ENCODE measurements at places on chromosomes 2 and 18.

DNA sequence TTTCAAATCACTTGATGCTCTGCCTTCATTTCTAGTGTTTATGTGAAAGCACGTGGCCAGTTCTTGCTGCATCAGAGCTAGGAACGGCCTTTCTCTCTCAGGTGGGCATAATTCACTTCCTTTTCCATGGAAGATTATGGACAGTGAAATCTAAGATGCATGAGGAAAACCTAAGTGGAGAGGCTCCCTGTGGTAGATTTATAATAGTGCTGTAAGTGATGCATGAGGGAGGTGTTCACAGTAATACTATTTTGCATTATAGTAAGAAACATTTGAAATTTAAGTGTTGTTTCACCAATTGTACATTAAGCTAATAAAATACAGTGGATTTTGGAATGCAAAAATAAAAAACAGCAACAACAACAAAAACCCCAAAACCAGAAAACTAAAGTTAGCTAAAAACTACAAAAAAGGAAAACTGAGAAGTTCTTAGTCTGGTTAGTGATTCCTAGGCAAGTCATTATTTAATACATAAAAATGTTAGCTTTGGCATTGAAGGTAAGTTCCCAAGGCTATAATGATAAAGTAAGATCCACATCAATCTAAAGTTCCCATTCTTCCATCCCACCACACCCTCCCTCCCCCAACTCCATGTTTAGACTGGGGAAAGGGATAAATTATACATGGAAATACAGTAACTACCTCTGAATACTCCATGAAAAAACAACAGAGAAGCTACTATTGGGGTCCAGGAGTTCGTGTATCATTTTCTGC, 153.9 kb downstream of the NAPG start:
- no peak for DNase-seq

- no peak for DNase-seq
Measured at GRCh38 chr2:31956312-31956711, 54.5 kb downstream of the MEMO1 start.

GRCh38 chr2:26570083-26570430, 71.1 kb downstream of the CIB4 start:
- no peak for DNase-seq

DNA sequence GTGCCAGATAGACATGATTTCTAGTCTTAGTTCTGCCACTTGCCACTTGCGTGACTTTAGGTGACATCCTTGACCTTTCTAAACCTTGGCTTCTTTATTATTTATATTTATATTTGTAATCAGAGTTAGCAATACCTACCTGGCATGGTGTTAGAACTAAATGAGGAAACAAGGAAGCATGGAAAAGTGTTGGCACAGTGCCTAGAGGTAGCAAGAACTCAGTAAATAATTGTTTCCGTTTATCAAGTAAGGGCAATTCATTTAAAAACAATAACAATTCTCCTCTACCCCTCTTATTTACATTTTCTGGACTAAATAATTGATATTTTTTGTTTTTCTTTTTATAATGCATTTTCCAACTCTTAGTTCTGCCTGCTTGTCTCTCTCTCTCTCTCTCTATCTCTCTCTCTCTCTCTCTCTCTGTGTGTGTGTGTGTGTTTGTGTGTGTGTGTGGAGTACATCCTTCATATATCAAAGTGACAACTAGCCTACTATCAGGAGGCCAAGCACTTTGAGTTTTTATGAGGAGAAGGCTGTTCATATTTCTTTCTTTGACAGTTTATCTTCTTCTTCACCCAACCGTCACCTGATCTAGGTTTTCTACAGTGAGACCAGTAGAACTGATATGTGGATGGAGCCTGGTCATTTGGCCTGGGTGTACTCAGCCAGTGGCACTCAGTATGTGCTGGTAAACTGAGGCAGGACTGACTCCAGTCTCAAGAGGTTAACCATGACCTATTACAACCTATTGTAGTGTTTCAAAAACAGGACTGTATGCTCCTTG, 134.5 kb downstream of the LRRTM1 start:
- DNase-seq: no peak

DNA sequence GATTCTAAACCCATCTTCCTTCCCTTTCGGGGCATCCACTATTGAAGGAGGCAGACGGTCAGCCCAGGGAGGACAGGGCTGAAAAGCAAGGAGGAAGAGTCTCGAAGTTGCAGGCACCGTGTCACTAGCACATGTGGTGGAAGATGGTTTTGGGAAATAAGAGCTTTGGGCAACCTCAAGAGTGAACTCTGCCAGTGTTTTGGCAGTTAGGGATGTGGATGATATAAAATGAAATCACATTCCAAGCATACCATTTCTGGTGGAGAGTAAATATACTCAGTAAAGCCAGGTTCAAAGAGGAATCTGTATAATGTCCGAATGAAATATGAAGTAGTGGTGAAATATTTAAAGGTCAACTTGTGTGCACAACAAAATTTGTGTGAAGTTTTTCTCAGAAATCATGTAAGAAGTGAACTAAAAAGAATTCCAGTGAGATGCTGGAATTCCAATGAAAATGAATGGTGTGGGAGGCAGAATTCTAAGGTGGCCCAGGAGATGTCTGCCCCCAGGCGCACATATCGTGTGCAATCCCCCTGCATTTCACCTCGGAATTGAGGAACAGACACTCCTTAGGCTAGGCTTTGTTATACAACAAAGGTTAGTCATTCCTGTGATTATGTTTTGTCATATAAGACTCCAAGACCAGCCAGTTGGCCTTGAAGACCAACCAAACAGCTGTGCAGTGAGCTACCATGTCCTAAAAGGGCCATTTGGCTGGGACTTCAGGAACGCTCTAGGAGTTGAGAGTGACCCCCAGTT, 147.1 kb downstream of the SH3BP4 start:
- DNase-seq: no peak

- no peak for DNase-seq
Measured at GRCh38 chr18:9796935-9797549, 88.7 kb upstream of the TXNDC2 start.

- no peak for DNase-seq
Measured at GRCh38 chr2:102603904-102604303, 15.4 kb upstream of the SLC9A2 start.

GRCh38 chr2:156345582-156345981, 13.1 kb upstream of the NR4A2 start:
- no peak for DNase-seq

DNA sequence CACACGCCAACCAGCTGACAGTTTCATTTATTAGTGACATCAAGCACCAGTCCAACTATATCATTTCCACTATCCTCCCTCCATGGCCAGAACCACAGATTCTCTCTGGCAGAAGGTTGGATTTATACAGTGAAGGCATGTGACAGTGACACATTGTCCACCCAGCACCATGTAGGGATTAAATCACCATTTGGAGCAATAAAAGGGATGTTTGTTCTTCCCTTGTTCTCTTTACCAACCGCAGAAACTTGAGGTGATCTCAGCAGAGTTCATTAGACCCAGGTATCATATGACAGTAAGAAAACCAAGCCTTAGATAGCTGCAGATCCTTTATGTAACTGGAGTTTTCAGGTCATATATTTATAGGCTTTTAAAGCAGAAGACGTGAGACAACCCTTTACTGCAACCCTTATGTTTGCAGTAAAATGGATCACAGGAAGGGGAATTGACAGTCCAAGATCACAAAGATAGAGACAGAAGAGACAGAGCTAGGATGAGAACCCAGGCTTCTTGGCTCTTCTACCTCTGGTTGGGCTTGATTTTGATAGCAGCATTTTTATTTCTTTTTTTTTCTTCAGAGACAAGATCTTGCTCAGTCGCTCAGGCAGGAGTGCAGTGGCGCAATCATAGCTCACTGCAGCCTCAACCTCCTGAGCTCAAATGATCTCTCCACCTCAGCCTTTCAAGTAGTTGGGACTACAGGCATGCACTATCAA, 80.1 kb downstream of the XDH start:
- no peak for DNase-seq

DNA sequence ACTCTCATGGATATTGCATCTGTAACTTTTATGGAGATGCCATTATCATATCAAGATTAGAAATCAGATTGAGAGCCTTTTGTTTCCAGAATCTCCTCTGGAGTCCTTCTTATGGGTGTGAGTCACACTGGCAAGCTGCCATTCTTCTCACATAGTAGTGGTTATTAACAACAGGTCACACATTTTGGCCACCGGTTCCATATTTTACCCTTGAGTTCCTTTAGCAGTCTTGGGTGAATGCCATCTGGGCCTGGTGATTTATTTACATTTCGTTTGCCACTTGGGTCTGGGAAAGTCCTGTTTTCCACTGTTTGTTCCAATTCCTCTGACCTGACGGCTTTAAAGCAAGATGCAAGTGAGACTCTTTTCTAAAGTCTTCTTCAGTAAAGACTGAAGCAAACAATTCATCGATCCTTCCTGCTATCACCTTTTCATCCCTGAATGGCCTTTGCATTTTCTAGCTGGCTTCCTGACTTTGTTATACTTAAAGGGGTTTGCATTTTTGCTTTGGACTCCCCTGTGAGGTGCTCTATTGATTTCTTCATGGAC, 80.5 kb upstream of the CAVIN2 start:
- DNase-seq: no peak

- DNase-seq: no peak
Measured at GRCh38 chr2:101305035-101305434, 3.5 kb downstream of the RNF149 start.

DNA sequence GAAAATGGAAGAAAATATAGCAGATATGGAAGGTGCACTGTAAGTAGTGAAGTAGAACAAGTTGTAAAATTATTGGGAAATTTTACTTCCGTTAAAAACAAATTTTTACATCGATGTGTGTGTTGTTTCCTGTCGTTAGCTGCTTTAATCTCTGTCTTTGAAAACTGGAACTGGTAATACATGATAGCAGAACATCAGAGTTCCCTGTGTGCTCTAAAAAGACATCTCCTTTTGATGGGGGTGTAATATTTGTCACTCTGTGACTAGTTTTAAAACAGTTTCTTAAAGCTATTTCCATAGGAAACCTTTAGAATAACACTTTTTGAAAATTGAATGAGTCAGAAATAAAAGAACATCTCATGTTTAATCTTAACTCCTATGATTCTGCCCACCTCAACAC, 43.5 kb downstream of the COX7A2L start:
- no peak for DNase-seq

DNA sequence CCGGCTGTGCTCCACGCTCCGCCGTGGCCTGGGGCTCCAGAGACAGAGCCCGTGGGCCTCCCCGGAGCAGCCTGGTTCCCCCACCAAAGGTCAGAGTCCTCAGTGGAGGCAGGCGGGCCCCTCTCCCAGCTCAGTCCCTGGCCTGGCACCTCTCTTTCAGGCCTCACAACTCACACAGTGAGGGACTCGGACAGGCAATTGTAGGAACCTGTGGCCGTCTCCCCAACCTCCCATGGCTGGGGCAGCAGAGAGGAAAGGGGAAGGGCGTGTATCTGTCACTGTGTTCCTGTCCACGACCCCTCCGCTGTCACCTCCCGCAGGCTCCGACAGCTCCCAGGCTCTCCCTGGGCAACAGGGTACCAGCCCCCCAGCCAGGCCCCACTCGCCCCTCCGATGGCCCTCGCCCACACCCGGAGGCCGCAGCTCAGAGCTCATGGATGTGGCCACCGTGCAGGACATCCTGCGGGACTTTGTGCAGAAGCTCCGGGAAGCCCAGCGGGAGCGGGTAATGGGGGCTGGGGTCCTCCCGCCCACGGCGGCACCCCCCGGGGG, 32.4 kb upstream of the SNED1 start:
- no peak for DNase-seq

- DNase-seq: no peak
Measured at GRCh38 chr18:35811896-35812295, 160.6 kb upstream of the RMP24 start.

DNA sequence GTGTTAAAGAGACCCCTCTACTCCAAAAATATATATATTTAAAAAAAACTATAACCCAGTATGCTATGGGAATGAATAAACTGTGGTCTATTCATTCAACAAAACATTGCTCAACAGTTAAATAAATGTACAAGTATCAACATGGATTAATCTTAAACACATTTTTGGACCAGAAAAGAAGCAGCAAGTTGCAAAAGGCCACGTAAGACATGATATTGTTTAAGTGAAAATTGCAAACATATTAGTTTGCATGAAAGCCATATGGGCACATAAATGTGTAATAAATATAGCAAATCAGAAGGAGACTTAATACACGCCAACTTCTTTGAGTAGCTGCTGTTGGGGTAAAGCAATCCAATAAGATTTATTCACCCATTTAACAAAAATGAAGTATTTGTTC, 321.5 kb downstream of the FBXO15 start:
- no peak for DNase-seq

DNA sequence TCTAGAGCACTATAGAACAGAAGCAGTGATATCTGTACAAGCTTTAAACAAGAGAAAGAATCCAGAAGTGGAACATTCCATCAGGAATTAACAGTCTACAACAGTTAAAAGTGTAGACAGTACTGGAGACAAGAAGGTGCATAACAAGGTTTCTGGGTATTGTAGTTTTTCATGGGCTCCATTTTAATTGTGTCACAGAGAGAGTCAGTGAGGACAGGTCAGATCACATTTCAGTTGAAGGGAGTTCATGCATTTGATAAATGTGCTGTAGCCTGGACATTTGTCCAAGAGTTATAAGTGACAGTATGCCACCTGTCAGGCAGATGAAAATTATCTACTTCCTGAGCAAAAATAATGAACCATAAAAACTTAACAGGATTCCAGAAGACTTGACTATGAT, 328.6 kb downstream of the CNTNAP5 start:
- DNase-seq: no peak

DNA sequence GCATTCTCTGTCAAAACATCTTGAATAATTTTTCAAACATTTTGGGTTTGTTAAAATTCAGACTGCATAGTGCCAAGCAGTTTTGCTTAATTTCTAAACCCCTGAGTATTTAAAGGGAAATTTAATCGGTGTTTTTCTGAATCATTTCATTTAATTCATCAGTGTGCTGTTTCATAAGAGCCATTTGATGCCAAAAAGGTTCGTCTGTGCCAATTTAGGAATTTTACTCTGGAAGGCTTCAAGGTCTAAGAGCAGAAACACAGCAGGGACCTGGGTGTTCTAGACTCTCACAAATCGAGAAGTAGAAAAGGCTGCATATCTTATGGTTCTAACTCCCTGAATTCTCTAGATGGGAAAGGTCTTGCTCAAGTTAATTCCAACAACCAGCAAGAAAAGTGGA, 311.9 kb upstream of the NT5C1B start:
- no peak for DNase-seq

DNA sequence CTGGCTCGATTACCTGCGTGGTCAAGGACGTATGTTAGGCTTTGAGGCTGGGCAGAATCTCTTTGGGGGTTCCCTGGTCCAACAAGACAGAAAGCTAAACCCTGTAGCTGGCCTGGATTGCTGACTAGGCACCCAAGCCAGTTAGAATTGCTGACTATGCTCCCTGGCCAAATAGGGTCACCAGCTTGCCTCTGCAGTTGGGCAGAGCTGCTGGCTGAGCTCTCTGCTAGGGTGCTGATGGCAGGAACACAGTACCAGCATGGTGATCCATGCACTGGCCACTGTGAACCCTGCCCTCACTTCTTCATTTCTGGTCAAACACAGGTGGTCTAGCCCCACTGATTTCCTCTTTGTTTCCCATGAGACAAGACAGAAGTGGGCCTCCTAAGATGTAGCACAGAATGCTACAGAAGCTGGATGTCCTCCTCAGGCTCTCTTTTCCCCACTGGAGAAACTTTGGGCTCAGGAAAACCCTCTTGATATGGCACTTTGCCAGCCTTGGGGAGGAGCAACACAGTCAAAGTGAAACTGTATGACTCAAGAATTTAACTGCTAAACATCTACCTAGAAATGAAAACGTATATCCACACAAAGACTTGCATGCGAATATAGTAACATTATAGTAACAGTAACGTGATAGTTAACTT, 20.8 kb downstream of the SP140L start:
- DNase-seq: no peak

Measured in activated T-helper 1 cell treated with anti-CD3 and anti-CD28 coated beads, Interleukin-2, amount 50 U/mL, for 16 hours (primary cell).